ENCODE measurements at places on chromosomes 7 and 10.

- no peak for DNase-seq
Observed at GRCh38 chr7:93043385-93043985, 74.3 kb downstream of the SAMD9 start.

GRCh38 chr10:120940299-120940900 is 89.2 kb downstream of the WDR11 start:
- DNase-seq: no peak

- DNase-seq: no peak
Observed at GRCh38 chr7:88586219-88586618, 173.3 kb upstream of the ZNF804B start.

DNA sequence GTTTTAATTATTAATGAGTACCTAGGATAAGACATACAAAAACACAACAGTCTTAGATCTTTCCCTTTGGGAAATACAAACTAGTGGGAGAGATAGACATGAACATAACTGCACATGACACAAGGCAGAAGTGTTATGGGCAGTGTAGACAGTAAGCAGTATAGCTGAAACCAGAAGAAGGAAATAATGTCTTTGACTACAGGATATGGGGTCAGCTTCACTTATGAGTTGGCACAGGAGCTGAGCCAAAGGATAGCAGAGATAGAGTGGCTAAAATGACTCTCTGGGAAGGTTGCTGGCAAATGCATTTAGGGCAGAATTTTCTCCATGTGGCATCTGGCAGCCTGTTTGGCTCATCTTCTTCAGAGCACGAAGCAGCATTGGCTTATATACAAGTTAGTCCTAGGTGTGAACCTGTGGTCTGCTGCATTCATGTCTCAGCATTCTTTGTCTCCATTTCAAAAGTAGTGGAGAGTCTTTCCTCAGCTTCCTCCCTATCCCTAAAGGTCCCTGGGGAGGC is 60.3 kb upstream of the FEZF1 start:
- DNase-seq: no peak

GRCh38 chr7:157032128-157032527 is 21.7 kb upstream of the MNX1 start:
- DNase-seq: no peak

DNA sequence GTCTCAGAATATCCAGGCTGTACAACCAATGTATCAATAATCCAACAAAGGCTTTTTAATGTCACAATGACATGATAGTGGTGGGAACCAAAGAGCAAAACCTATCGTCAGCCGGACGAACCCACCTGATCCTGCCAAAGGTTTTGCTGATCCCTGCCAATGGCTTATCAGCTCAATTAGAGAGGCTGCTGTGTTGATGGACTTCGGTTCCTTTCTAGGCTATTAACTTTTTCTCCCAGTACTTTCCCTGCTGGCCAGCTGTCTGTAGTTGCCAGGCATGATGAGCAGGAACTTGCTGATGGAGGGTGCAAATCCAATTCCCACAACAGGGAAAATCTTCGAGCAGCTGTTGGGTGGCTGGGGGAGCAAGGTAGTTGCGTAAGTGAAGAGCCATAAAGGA is 2.4 kb downstream of the LMOD2 start:
- DNase-seq: no peak

- DNase-seq: peak; percentile 15
Observed at GRCh38 chr10:106997721-106998120, 166.8 kb downstream of the SORCS1 start.

DNA sequence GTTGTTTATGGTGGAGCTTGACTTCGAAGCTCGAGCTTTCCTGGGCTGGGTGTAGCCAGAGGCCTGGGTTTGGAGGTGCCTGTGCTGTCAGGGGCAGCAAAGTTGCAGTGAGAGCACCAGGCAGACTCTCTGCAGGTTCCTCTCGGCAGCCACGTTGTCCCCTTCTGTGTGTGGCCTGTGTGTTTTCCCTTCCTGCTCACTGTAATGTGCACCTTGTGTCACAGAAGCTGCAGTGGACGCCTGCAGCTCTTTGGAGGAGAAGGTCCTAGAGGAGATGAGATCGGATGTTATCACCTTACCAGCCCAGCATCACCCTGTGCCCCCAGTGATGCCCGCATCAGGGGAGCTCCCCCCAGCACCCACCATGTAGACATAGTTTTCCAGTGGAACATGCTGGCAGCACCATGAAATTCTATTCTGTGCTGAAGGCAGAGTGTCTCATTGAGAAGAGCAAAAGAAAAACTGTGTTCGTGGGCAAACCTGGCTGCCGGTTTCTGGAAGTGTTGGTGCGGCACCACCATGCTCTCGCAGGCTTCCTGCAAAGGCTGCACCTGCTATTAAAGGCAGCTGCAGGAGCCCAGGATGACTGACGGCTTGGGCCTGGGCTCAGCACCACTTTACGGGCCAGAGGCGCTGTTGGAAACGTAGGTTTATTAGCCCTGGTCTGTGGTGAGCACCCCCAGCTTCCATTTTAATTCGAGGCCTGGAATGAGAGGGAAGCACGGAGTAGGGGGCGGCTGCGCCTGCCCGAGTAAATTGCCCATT is 609.8 kb upstream of the FOXK1 start:
- DNase-seq: no peak

GRCh38 chr10:103111918-103112877 is 80.9 kb downstream of the NT5C2 start:
- no peak for DNase-seq

GRCh38 chr10:62396864-62397263 is 22.7 kb downstream of the ZNF365 start:
- DNase-seq: no peak

DNA sequence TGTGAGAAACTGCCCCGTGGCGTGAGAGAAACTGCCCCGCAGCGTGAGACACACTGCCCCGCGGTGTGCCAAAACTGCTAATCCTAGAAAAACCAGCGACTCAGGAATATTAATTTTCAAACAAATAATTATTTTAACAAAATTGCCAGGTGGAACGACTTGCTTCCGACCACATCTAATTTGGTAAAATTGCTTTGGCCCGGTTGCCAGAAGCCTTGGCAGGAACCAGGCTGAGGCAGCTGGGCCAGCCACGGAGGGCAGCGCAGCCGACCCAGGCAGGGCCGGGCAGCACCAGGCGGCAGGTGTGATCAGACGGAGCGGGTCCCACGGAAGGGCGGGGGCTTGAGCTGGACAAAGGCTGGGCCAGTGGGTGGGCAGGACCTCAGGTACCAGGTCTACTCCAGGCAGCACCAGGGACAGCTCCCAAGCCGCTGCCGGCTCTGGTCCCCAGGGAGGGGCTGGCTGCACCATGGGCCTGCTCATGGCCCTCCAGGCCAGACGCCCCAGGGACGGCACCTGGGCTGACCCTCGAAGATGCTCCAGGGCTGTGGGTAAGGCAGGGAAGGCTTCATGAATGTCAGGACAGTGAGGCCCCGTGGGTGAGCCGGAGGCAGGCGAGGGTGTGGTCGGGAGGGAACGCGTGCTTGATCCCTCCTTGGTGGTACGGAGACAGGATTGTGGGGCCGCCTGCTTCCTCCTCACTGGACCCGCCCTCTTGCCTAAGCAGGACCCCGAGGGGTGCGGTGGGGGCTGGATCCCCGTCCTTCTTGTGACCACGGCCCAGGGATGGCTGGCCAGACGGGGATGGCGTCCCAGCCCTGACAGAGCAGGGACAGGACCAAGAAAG is 7.7 kb upstream of the ADGRA1 start:
- no peak for DNase-seq

GRCh38 chr10:34372509-34372908 is 442.6 kb downstream of the PARD3 start:
- DNase-seq: no peak

GRCh38 chr7:38312821-38313220 is 39.4 kb upstream of the TARP start:
- DNase-seq: no peak

DNA sequence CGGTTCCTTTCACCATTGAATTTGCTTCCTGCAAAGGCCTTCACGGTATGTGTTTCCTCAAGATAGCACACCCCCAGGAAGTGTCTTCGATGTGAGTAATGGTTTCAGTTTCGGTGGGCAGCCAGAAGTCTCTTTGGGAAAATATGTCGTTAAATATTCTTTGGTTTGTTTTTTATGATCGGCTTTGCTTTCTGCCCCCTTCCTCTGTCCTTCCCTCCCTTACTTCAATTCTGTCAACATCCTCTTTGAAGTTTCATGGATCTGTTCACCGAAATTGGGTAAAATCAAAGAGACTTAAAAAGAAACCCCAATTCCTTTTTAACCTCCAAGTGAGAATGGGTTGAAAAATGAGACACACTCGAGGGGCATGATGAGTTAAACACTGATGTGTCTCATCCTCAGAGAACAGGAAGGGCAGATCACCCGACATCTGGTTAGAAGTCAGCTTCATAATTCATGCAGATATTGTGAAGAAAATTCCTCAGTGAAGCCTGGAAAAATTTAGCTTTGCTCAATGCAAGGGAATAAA is 170.8 kb upstream of the HABP2 start:
- DNase-seq: no peak

- no peak for DNase-seq
Observed at GRCh38 chr10:12588091-12588860, 238.9 kb downstream of the CAMK1D start.

- no peak for DNase-seq
Observed at GRCh38 chr10:79105150-79105739, 36.5 kb downstream of the ZMIZ1 start.

DNA sequence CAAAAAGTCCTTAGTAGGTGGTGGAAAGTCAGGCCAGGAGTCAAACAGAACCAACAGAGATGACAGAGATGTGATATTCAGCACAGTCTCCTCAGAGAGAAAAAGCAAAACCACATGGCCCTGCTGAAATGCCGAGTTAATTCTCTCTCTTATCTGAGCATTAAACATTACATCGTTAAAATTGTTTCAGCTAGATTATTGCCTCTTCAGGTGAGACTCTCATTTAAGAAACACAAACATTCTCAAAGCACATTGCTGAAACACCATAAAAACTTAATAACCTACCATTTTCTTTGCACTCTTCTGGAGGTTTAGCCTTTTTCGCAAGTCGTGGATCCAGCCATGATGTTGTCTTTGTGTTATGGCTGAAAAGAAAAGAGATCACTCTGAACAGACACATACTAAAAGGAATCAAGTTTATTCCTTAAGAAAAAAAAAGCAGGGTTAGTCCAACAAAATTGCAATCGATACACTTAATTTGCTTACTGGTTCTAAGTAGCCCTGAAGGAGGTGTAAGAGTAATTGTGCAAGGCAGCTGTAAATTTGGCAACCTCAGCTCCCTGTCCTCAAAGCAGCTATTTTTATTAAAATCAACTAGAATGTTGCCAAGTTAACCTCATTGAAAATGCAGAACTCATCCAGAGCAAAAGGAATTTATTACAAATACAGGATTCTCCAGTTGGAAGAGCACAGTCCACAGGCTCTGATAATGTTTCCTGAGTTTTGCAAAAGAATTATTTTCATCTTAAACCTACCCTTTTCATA is 691.1 kb downstream of the PHTF2 start:
- peak; percentile 64 for DNase-seq

- DNase-seq: no peak
Observed at GRCh38 chr7:151320263-151320845, 21.3 kb upstream of the NUB1 start.

- DNase-seq: no peak
Observed at GRCh38 chr7:151431768-151432311, 8.1 kb downstream of the CRYGN start.

DNA sequence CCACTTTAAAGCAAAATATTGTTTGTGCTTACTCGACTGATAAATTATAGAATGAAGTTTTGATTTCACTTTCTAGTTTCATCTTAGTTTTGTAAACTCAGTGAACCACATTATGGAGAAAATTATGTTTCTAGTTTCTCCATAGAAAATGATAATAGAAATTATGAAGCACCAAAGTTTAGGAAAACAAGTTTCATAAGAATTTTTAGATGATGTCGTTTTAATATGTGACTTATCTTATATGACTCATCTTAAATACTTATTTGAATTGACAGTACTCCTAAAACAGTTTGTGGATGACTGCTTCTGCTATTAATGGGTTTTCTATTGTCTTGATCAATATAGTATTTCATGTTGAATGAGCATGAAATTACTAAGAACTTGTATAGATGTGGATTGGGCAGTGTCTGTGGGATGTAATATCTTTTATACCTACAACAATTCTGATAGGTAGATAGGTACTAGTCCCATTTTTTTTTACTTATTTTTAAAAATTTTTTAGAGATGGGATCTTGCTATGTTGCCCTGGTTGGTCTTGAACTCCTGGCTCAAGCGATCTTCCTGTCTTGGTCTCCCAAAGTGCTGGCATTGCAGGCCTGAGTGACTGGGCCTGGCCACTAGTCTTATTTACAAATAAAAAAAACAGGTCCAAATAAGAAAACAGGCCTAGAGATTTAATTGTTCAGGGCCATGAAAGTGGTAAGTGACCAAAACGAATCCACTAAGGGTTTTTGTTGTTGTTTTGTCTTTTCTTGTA is 3.7 kb downstream of the HBP1 start:
- DNase-seq: no peak

- DNase-seq: no peak
Observed at GRCh38 chr10:18659819-18660535, 746 bp downstream of the ARL5B start.

- no peak for DNase-seq
Observed at GRCh38 chr7:50317221-50317678, 12.7 kb downstream of the IKZF1 start.
